ENCODE measurements at places on chromosomes 16 and 17.

- H3K27me3 ChIP-seq: no peaks in the 10 kb centered on the region
- H3K4me1 ChIP-seq: peaks cover 31% of the 10 kb centered on the region
- peaks cover 2% of the 10 kb centered on the region for H3K36me3 ChIP-seq
Measured at GRCh38 chr16:69199382-69199781, 12.4 kb downstream of the SNTB2 start.

DNA sequence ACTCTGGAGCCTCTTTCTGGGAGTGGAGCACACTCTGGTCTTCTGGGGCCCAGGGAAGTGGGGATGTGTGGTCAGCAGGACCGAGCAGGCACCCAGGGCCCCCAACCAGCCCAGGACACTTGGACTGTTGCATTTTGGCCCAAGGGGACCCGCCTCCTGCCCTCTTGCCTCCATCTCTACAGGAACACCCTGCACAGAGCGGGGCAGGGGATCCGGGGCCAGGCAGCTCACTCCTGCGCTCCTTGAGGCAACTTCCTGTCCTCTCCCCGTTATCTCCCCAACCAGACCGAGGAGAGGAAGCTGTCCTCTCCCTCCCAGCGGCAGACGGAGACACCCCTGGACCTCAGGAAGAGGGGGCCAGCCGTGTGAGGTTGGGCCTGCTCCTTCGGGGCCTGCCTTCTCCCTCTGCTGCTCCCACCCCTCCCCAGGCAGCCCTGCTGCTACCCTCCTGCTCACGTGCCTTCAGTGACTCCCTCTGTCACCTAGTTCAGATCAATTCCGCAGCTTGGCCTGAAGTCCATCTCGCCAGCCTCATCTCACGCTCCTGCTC, 10.0 kb upstream of the ATP2A3 start:
- H3K27me3 ChIP-seq: no peaks in the 10 kb centered on the region
- peak overlapping the region; percentile 87 for H3K27ac ChIP-seq
- no peak for DNase-seq
- no peaks in the 10 kb centered on the region for H3K36me3 ChIP-seq
- H3K4me1 ChIP-seq: peaks cover 27% of the 10 kb centered on the region
- H3K4me3 ChIP-seq: peak overlapping the region; percentile 7

- H3K4me1 ChIP-seq: no peaks in the 10 kb centered on the region
- no peak overlapping the region for H3K27ac ChIP-seq
- H3K4me3 ChIP-seq: no peak overlapping the region
- no peaks in the 10 kb centered on the region for H3K36me3 ChIP-seq
- no peak for DNase-seq
Measured at GRCh38 chr17:42872251-42872965, 21.4 kb downstream of the AOC3 start.

DNA sequence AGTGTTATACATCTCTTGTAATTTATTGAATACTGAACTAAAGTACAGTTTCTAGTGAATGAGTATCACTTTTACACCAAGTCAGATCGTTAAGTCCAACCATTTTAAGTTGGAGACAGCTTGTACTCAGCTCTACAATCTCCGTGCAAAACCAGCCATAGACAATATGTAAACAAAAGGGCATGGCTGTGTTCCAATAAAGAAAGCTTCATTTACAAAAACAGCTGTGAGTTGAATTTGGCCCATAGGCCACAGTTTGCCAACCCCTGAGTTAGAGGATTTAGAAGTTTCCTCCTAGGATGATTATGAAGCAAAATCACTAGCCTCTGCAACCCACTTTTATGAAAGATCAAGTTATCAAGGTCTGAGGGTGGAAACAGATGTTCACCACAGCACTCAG, 105.7 kb upstream of the RCVRN start:
- DNase-seq: no peak
- H3K4me1 ChIP-seq: peaks cover 18% of the 10 kb centered on the region
- no peak overlapping the region for H3K27ac ChIP-seq
- H3K36me3 ChIP-seq: no peaks in the 10 kb centered on the region
- H3K4me3 ChIP-seq: no peak overlapping the region

GRCh38 chr17:17084941-17085340, 42.7 kb downstream of the MPRIP start:
- no peaks in the 10 kb centered on the region for H3K27me3 ChIP-seq
- no peak overlapping the region for H3K27ac ChIP-seq

DNA sequence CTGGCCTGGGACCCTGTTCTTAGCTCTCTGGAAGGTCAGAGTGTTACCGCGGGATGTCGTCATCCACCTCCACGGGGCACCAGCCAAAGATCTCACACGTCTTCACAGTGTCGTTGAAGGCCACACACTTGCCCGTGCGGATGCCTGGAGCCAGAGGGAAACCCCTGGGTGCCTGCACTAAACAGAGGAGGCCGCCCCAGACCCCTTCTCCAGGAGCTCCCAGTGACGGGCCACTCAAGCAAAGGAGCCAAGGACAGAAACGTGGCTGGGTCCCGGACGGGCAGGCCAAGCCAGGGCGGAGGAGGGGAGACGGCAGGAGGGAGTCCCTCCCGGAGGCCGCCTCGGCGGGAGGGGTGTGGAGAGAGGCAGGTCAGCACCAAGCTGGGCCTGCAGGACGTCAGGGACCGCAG, 11.0 kb upstream of the CAMKK1 start:
- H3K27ac ChIP-seq: no peak overlapping the region
- peaks cover 3% of the 10 kb centered on the region for H3K36me3 ChIP-seq
- peaks cover 9% of the 10 kb centered on the region for H3K27me3 ChIP-seq
- no peaks in the 10 kb centered on the region for H3K4me1 ChIP-seq
- DNase-seq: no peak

- H3K27ac ChIP-seq: no peak overlapping the region
- no peak for DNase-seq
- no peak overlapping the region for H3K4me3 ChIP-seq
- H3K36me3 ChIP-seq: no peaks in the 10 kb centered on the region
- no peaks in the 10 kb centered on the region for H3K4me1 ChIP-seq
Measured at GRCh38 chr16:65054457-65054856, 67.4 kb downstream of the CDH11 start.

DNA sequence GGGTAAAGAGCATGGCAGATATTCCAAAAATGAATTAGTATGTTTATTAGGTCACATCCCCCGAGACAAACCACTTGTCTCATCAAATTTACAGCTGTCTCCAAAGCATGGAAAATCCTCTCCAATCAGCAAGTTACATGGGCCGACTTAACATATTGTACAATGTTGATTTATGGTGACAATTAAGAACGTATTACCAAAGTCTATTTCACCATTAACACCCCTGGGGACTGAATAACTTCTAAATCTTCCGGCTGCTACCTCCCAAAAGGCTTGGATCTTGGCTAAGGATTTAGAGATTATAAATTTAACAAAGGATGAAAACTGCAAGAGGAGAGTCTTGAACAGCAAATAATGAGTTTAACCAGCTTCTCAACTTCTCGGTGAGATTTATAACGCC, 311.9 kb downstream of the NPIPA8 start:
- peaks cover 29% of the 10 kb centered on the region for H3K27me3 ChIP-seq
- no peak overlapping the region for H3K4me3 ChIP-seq
- no peak for DNase-seq
- H3K27ac ChIP-seq: no peak overlapping the region

DNA sequence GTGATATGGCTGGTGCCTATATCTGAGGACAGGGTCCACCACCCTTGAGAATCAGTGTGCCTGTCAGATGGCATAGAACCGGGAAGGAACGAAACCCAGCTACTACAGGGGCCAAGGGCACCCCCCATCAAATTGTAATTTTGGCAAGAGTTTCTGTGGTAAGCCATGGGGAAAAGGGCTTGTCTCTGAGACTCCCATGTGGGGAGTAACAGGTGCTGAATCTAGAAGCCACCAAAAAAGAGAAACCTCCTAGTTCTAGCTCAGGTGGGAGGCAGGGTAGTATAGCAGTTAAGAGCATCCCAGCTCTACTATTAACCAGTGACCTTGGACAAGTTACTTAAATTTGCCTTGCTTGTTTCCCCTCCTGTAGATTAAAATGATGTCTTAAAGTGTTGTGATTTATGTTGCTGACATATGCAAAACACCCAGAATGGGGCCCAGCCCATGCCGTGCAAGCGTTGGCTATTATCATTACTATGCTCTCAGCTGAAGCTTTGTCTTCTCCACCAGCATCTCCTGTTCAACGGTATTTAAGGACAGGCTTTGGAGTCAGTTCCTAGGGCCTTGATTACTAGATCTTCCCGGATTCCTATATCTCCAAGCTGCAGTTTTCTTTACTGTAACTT, 210.7 kb upstream of the NLRP1 start:
- no peaks in the 10 kb centered on the region for H3K36me3 ChIP-seq
- H3K27ac ChIP-seq: no peak overlapping the region
- H3K4me3 ChIP-seq: no peak overlapping the region

GRCh38 chr16:24839347-24839972, 6.3 kb upstream of the SLC5A11 start:
- H3K36me3 ChIP-seq: peaks cover 6% of the 10 kb centered on the region
- no peak for DNase-seq
- no peak overlapping the region for H3K4me3 ChIP-seq
- no peak overlapping the region for H3K27ac ChIP-seq
- no peaks in the 10 kb centered on the region for H3K4me1 ChIP-seq

DNA sequence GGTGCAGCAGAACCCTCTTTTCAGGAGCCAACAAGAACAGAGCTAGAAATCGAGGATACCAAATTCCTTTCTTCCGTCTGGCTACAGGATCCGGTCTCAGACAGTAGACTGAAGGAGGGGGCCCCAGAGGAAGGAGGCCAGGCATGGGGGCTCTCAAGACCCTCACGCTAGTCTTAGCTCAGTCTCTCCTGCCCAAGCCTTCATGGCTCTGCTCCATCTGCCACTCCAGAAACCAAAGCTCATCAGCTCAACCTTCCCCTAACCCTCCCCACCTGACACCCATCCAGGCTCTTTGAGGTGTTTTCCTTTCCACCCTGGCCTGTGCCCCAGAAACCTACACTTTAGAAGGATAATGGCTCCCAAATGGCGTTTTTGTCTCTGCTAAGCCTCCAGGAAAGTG, 6.2 kb upstream of the TMEM92 start:
- H3K4me3 ChIP-seq: no peak overlapping the region
- H3K27ac ChIP-seq: no peak overlapping the region
- H3K36me3 ChIP-seq: peaks cover 4% of the 10 kb centered on the region

GRCh38 chr17:59331929-59332748, 684 bp downstream of the YPEL2 start:
- peak overlapping the region; percentile 86 for H3K4me3 ChIP-seq
- H3K27ac ChIP-seq: peak overlapping the region; percentile 82
- H3K27me3 ChIP-seq: no peaks in the 10 kb centered on the region
- DNase-seq: no peak

- H3K36me3 ChIP-seq: peaks cover 26% of the 10 kb centered on the region
- H3K27me3 ChIP-seq: no peaks in the 10 kb centered on the region
- no peaks in the 10 kb centered on the region for H3K4me1 ChIP-seq
- no peak for DNase-seq
Measured at GRCh38 chr17:82582213-82582612, 62.7 kb downstream of the FOXK2 start.

DNA sequence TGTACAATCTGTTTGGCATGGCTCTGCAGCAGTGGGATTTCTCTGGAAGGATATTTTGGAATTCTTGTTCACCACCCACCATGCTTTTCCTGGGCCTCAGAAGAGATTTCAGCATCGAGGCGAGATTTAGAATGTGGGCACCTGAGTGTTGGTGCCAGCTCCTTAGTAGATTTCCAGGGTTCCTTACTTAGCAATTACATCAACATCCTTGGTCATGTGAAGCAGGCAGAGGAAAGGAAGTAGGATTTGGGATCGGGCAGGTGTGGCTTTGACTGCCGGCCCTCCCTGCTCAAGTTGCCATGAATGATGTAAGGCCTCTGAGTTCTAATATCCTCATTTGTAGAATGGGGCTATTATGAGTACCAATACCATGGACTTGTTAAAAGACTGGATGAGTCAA, 13.1 kb upstream of the RBFOX1 start:
- no peaks in the 10 kb centered on the region for H3K36me3 ChIP-seq
- DNase-seq: no peak
- no peak overlapping the region for H3K27ac ChIP-seq
- no peaks in the 10 kb centered on the region for H3K4me1 ChIP-seq
- H3K27me3 ChIP-seq: no peaks in the 10 kb centered on the region

GRCh38 chr16:81739503-81739902, 39.6 kb upstream of the PLCG2 start:
- no peaks in the 10 kb centered on the region for H3K36me3 ChIP-seq
- no peaks in the 10 kb centered on the region for H3K27me3 ChIP-seq
- peaks cover 8% of the 10 kb centered on the region for H3K4me1 ChIP-seq
- no peak overlapping the region for H3K27ac ChIP-seq
- no peak for DNase-seq
- no peak overlapping the region for H3K4me3 ChIP-seq

DNA sequence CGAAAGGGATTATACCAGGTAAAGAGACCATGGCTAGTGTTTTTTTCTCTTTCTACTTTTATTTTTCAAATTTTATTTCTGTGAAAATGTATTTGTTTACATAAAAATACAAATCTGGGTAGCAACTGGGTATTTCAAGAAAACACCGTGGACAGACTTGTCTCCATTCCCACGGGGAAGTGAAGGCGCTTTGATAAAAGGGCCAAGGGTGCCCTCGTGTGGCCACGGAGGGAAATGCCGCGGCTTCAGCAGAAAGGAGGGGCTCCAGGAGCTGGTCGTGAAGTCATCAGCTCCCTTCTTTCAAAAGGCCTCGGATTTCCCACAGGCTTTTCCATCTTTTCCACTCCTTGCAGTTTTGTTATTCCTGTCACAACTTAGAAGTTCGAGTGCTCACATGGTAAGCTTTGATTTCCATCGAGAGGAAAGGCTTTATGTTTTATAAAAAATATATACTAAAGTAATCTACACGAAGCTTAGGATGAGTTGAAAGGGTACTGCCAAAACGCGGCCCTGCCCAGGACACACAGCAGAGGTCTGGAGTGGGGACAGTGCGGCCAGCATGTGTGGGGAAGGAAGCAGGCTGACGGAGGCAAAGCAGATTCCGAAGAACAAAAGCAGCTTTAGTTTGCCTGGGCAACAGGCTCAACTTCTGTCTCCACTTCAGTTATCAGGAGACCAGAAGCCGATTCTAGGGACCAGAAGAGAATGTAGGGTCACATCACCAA, 15.3 kb upstream of the MNT start:
- H3K27me3 ChIP-seq: no peaks in the 10 kb centered on the region
- no peaks in the 10 kb centered on the region for H3K4me1 ChIP-seq

GRCh38 chr17:82372249-82373071, 895 bp downstream of the UTS2R start:
- DNase-seq: no peak
- H3K36me3 ChIP-seq: no peaks in the 10 kb centered on the region
- peak overlapping the region; percentile 41 for H3K4me3 ChIP-seq
- peaks cover 12% of the 10 kb centered on the region for H3K4me1 ChIP-seq
- H3K27me3 ChIP-seq: peaks cover 52% of the 10 kb centered on the region
- H3K27ac ChIP-seq: no peak overlapping the region

Measured in central memory CD8-positive, alpha-beta T cell (primary cell).